ENCODE measurements at places on chromosomes 16 and 17.
A peak's percentile ranks its signal among the peaks of the same experiment; 100 is the strongest.

DNA sequence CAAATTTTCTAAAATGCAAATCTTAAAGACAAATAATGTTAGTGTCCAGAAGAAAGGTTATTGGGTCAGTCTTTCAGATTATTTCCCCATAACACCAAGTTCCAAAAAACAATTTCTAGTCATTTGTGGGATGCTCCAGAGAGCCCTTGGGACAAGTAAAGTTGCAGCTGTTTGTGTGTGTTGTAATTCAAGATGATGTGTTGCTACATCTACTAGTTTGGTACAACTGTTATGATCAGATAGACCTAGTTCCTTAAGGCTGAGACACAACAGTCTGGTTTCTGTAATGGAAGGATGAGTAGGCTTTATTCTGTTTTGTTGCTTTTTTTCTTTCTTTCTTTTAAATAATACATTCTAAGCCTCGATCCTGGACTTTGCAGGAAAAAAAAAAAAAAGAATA lies 41.9 kb downstream of the PIGL start:
- no peak for DNase-seq

DNA sequence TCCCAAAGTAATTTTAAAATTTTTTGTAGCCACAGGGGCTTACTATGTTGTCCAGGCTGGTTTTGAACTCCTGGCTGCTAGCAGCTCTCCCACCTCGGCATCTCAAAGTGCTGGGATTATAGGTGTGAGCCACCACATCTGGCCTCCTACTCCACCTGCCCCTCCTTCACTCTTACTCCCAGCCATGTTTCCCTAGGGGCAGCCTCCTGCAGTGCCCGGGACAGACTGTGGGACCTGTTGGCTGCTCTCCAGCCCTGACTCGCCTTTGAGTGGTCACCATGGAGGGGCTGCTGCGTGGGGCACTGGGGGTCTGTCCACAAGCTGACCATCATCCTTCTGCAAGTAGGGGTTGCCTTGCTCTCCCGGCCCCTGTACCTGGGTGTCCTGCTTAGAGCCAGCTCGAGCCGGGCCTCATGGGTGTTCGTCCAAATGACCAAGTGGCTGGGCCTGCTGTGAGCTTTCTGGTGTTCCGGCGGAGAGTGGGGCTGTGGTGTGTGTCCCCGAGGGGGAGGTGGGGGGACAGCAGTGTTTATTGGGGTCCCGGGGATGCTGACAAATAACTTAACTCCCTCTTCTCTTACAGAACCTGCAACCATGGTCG lies 16.6 kb downstream of the SPIRE2 start:
- no peak for DNase-seq

DNA sequence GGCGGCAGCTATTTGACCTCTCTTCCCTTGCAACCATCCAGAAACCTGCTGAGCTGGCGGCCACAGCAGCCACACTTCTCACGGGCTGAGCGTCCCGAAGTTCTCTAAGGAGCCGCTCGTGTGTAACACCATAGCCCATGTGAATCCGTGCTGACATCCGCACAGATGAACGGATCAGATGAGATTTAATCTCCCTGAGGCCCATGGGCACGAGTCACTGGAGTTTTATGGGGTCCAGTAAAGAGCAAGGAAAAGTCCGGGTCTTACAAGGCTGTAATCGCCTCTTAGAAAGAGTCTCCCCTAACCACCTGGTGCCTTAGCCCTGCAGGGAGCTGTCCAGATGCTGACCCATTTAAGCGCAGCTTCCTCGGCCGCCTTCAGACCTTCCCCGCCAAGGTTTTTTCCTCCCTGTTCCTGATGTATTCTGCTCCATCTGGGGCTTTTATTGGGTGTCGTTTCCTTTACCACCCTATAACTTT lies 5.5 kb upstream of the CACNG5 start:
- DNase-seq = no peak

GRCh38 chr17:7509937-7510336 lies 25.8 kb downstream of the POLR2A start:
- DNase-seq = no peak

DNA sequence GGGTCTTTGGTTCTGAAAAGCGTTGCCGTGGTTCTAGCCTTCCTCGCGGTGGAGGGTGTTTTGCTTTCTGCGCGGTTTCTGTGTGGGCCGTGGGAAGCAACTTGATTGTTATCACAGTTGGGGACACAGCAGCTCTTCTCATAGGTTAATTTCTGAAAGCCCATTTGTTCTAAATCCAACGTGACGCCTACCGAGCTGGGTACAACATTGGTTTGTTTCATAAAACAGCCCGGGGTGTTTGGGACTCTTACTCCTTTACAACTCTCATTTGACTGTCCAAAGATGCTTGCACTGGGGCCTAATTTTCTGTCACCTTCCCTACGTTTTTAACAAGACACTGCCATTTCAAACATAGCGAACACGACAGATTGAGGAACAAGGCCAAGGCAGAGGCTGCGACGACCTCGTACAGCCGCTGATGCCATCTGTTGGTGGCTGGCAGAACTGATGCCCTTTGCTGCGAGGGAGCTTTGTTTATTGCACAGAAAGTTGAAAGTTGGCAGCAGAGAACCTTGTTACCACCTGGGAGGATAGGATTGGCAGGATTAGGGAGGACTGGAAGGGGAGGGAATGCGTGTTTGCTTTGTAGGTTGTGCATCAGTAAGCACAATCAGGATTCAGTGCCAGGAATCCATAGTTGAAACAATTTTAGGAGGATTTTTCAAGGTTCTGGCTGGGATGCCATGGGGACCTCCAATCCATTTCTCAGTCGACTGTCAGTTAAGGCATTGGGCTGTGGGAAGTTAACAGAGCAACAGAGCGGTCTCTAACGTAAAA lies 98.3 kb downstream of the PITPNC1 start:
- DNase-seq = peak; percentile 56

DNA sequence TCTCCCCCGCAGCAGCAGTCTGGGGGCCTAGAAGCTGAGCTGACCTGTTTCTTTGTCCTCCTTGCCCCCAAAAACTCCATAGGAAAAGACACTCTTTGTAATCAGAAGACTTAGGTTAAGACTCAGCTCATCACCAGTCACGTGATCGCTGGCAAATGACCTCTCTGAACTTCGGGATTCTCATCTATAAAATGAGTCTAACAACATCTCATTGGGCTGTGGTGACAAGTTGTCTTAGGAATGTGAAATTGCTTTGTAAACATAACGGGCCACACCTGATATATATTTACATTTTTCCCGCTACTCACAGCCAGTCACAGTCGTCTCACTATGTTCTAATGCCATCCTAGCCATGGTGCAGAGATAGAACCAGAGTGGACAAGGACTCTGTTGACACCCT lies 86.0 kb upstream of the LHX1 start:
- DNase-seq = no peak

GRCh38 chr17:75318211-75318610 lies 29.0 kb upstream of the SLC25A19 start:
- DNase-seq = no peak

DNA sequence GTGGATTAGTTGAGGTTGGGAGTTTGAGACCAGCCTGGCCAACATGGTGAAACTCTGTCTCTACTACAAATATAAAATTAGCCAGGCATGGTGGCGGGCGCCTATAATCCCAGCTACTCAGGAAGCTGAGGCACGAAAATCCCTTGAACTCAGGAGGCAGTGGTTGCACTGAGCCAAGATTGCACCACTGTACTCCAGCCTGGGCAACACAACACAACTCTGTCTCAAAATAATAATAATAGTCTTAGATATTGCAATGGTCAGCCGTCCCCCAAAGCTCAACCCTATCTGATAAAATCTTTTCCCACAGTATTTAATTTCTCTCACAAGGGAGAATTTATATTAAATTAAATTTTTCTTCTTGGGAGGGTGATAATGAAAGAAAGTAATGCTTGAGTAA lies 169.6 kb downstream of the XYLT1 start:
- DNase-seq = no peak

DNA sequence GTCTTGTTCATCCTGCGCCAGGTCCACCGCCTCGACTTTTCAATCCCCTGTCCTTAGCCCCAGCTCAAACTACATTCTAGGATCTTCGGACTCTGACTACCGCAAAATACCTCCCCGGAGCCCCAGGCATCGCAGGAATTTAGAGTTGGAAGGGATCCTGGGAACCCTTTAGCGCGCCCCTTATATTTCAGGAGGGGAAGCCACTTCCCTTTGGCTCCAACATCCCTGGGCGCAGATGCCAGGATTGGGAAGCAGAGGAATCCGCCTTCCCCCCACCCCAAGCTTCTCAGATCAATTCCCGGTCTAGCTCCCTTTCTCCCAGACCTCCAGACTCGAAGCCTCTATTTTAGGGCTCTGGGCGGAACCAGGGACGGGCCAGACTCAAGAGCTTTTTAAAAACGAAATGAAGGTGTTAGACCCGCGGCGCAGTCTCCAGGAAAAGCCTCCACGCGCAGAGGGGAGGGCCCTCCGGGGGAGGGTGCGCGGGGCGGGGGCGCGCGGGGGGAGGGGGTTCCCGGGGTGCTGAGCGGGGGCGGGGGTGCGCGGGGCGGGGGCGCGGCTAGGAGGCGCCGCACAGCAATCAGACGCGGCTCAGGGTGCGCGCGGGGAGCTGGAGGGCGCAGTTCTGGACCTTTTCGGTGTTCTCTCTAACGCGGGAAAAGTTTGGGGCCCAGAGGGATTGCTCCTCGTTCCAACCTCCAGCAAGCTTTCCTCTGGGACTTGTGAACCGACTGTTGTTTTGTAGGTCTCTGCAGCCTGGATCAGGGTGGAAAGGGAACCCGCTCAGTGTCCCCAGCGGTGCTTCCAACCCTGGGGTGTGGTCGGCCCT lies 1.6 kb downstream of the AHSP start:
- no peak for DNase-seq

DNA sequence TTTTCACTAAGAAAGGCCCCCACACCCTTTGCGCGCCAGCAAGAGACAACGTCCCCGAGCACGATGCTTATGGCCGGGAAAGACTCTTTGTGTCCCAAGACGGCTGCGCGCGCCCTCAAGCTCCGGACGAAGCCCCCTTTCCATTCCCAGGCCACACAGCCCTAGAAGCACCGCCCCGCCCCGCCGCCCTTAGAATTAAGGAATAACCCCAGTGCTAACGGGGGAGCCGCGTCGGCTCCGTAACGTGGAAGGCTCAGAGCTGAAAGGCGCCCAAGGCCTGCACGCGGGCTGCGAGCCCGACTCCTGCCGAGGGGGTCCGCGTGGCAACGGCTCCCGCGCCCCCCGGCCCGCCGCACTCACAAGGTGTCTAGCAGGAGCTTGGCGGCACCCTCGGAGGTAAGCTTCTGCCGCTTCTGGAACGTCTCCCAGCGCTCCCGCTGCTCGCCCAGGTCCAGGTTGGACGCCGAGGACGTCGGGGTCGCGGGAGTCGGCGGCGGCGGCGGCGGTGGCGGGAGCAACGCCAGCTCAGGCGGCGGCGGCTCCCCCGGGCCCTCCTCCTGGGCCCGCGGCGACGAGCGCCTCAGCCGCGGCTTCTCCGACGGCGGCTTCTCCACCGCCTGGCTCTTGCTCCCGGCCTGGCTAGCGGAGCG lies 477 bp downstream of the CENPV start:
- DNase-seq = peak; percentile 28

GRCh38 chr17:1011760-1012735 lies 15.1 kb downstream of the TIMM22 start:
- no peak for DNase-seq

DNA sequence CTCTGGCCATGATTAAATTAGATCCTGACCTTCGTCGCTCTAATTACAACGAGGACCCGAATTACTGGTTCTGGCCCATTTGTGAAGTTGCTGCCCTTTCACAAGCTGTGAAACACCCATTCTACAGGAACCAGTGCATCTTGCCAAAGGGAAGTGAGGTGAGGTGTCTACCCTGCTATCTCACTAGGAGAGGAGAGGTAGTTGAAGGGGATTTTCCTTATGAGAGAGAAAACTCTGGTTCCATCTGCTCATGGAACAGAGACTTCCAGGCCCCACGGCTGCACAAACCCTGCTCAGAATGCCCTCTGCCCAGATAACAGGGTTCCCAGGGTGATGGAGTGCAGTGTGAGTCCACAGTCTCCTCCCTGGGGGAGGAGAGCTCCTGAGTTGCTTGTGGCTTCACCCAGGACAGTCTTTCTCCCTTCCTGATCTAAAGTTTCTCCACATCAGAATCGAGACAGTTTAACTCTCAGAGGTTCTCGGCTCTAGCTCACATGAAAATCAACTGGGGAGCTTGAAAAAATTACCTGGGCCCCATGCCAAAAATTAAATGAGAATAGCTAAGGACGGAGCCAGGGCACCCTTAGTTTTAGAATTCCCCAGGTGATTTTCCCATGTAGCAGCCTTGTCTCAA lies 7.8 kb upstream of the SSTR2 start:
- DNase-seq = no peak

- no peak for DNase-seq
These were observed 1.3 kb downstream of the SHMT1 start for GRCh38 chr17:18361837-18362697.

DNA sequence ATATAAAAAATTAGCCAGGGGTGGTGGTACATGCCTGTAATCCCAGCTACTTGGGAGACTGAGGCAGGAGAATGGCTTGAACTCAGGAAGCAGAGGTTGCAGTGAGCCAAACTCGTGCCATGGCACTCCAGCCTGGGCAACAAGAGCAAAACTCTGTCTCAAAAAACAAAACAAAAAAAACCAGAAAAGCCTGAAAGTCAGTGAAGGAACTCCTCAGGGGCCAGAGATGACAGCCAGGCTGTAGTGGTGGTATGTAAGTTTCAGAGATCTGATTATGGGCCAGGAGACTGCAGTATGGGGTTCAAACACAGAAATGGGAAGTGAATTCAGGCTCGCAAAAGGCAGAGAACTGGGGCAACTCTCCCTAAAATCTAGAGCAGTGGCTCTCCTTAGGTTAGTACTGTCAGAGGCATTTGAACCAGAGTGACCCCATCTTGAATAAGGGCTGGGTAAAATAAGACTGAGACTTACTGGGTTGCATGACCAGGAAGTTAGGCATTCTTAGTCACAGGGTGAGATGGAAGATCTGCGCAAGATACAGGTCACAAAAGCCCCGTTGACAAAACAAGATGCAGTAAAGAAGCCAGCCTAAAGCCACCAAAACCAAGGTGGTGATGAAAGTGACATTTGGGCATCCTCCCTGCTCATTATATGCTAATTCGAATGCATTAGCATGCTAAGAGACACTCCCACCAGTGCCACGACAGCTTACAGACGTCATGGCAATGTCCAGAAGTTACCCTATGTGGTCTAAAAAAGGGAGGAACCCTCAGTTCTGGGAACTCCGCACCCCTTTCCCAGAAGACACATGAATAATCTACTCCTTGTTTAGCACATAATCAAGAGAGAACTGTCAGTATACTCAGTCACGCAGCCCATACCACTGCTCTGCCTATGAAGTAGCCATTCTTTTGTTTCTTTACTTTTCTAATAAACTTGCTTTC lies 120.2 kb upstream of the XYLT1 start:
- peak; percentile 4 for DNase-seq

GRCh38 chr16:12171206-12171605 lies 194.7 kb downstream of the SNX29 start:
- no peak for DNase-seq

- no peak for DNase-seq
These were observed 100.5 kb downstream of the CYB561 start for GRCh38 chr17:63345611-63346010.

GRCh38 chr16:59591480-59591879 lies 857.4 kb upstream of the GOT2 start:
- DNase-seq = no peak

Measured in stimulated activated CD4-positive, alpha-beta T cell treated with anti-CD3 and anti-CD28 coated beads, TNF-alpha, amount 100 ng/mL, for 4 hours (primary cell).